Stimulated activated CD4-positive, alpha-beta T cell treated with anti-CD3 and anti-CD28 coated beads, TNF-alpha, amount 100 ng/mL, for 4 hours (primary cell): ENCODE measurements at places on chromosomes 13 and 19.

- no peak for DNase-seq
Measured at GRCh38 chr19:40799558-40800338, 757 bp downstream of the EGLN2 start.

DNA sequence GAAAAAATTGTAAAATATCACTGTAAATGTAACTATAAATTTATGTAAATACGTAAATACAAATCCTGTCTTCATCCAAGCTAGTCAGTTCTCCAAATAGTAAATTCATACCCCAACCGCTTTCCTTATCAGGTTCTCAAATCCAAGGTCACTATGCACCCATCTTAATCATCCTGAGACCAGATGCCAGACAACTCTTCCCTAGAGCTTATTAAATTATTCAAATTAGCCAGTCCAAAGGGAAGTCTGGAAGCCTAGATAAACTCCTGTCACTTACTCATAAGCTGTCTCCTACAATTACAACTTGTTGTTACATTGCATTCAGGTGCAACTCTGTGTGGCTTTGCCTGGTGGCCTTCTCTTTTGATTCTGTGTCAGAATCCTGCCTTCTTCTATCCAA lies 836.1 kb upstream of the PCDH20 start:
- DNase-seq, result no peak

GRCh38 chr13:31022288-31022895 lies 89.9 kb downstream of the TEX26 start:
- DNase-seq, result no peak

DNA sequence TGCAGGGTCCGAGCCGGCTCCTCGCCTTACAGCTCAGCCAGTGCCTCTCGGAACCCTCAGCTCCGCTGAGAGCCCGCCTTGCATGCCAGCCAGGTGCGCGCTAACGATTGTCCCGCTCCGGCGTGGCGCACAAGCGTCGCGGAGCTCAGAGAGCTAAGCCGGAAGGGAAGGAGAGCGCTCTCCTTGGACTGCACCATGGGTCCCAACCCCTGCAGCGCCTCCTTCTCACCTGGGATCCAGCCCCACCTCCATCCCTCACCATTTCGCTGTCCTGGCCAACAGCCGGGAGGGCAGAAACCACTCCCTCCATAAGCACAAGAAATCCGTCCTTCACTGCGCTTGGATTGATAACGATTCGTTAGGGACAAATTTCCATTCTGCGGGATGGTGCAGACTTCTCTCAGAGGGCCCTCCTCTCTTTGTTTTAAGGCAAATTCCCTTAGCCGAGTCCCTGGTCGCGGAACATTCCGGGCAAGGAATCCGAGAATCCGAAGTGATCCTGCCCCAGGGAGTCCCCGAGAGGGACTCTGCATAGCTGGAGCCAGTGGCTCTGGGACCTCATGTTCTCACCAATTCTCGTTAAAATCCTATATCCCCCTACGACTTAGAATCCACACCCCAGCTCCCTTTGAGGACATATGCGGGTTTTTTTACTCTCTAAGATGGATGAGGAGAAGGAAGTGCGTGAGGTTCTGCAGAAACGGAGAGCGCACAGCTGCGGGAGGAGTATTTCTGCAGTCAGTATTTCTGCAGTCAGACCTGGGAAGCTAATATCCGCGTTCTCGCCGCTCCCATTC lies 2.8 kb downstream of the GSX1 start:
- no peak for DNase-seq

DNA sequence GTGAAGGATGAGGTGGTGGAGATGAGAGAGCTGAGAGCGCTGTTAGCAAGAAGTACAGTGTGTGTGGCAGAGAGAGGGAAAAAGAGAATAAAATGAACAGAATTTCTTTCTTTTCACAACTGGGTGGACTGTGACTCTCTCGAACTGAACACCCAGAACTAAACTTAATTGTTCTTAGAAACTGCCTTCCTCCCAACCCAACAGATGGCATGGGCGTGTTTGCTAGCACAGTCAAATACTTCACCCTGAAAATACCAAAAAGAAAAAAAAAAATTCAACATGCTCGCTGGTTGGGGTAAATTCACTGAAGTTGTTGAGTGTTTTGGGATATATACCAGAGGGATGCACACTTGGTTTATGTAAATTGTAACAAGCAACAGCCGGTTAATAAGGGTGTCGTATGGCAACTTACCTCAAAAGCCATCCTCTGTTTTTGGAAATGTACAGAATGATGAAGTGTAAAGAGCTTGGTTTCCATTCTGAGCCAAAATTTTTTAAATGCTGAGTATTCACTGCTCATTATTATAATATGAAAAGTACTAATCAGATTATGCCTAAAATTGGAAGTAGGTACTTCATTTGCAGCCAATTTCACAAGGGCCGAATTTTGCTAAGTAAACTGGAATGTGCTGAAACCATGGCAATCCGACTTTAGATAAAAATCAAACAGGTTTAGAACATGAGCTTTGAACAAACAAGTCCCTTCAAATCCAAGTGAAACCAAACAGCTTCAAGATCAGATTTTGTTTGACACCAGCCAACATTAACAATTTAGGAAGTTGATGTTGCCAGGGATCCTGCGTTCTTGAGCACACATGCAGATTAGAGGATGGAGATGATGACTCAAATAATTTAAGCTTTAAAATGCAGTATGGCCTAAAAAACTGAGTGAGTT lies 115.8 kb downstream of the ZIC5 start:
- no peak for DNase-seq

- no peak for DNase-seq
Measured at GRCh38 chr19:583198-583967, 6.3 kb upstream of the HCN2 start.

GRCh38 chr19:41883463-41883820 lies 458 bp downstream of the ARHGEF1 start:
- DNase-seq, result no peak

- no peak for DNase-seq
Measured at GRCh38 chr19:49567861-49568441, 12.4 kb downstream of the NOSIP start.

DNA sequence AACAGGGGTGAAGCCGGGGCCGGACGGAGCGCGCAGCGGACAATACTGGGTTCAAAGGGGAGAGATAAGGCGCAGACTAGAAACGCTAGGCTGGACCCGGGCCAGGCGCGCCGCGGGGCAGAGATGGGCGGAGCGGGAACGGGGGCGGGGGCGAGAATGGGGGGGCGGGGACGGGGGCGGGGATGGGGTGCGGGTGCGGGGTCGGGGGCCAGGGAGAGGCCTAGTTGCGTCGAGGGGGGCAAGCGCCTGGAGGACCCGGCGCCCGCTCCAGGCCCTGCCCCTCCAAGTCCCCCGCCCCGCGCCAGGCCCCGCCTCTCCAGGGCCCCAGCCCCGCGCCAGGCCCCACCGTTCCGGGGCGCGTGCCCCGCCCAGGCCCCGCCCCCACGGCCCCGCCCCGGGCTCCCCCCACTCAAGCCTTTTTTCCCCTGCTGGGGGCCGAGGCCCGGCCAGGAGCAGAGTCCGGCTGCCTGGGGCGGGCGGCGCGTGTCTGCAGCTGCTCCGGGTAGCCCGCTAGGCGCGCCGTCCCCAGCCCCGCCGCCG lies at the start of gene CERS4:
Gene CERS4, plus strand, starts transcription at position 449 of the 540 bp plus-strand sequence. CDS start 41,707 bp downstream, outside the sequence.
- DNase-seq, result peak; percentile 81

DNA sequence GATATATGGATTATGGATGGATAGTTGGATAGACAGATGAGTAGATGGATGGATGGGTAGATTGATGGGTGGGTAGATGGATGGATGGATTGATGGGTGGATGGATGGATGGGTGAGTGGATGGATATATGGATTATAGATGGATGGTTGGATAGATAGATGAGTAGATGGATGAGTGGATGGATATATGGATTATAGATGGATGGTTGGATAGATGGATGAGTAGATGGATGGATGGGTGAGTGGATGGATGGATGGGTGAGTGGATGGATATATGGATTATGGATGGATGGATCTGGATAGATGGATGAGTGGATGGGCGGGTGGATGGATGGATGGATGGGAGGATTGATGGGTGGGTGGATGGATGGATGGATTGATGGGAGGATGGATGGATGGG lies 36.4 kb upstream of the TNFAIP8L1 start:
- no peak for DNase-seq

DNA sequence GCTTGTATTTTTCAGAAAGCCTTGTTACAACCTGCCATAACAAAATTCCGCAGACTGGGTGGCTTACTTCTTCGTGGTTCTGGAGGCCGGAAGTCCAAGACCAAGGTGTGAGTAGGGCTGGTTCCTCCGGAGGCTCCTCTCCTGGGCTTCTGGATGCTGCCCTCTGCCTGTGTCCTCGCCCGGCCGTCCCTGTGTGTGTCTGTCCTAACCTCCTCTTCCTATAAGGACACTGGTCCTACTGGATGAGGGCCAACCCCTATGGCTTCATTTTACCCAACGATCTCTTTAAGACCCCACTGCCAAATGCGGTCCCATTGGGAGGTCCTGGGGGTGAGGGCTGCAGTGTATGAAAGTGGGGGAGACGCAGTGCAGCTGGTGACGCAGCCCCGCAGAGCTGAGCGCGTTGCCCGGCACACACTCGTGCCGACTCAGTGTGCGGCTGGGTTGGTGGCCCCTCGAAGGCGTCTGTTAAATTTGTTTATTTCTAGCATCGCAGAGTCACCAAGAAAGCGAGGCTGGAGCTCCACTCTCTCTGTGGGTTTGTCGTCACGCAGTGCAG lies 116.7 kb downstream of the SOX1 start:
- DNase-seq, result no peak

- no peak for DNase-seq
Measured at GRCh38 chr19:45351401-45351952, 10.9 kb downstream of the KLC3 start.

GRCh38 chr19:58400316-58400915 lies 5.0 kb downstream of the RNF225 start:
- DNase-seq, result no peak

DNA sequence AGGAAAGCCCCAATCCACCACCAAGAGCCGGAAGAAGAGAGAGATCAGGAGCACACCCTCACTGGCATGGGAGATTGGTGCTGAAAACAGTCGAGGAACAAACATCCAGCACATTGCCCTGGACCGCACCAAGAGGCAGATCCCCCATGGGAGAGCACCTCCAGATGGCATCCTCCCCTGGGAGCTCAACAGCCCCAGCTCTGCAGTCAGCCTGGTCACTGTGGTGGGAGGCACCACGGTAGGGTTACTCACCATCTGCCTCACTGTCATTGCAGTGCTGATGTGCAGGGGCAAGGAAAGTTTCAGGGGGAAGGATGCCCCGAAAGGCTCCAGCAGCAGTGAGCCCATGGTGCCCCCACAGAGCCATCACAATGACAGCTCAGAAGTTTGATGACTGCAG lies 110.2 kb downstream of the STOML3 start:
- DNase-seq, result no peak

DNA sequence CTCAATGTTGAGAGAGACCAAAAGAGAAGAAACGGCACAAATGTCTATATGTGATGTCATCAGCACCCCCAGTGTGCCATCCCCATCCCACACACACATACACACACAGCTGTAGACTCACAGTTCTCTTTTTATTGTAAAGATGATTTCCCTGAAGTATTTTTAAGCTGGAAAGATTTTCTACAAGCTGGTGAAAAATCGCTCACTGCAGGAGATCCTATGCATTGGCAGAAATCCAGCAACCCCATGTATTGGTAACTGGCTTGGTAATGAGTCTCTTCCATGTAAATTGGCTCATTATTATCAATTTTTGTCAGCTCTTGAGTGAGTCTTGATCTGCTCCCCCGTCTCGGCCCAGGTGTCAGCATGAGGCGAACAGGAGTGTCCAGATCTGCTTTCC lies 107.1 kb upstream of the UQCRFS1 start:
- no peak for DNase-seq

DNA sequence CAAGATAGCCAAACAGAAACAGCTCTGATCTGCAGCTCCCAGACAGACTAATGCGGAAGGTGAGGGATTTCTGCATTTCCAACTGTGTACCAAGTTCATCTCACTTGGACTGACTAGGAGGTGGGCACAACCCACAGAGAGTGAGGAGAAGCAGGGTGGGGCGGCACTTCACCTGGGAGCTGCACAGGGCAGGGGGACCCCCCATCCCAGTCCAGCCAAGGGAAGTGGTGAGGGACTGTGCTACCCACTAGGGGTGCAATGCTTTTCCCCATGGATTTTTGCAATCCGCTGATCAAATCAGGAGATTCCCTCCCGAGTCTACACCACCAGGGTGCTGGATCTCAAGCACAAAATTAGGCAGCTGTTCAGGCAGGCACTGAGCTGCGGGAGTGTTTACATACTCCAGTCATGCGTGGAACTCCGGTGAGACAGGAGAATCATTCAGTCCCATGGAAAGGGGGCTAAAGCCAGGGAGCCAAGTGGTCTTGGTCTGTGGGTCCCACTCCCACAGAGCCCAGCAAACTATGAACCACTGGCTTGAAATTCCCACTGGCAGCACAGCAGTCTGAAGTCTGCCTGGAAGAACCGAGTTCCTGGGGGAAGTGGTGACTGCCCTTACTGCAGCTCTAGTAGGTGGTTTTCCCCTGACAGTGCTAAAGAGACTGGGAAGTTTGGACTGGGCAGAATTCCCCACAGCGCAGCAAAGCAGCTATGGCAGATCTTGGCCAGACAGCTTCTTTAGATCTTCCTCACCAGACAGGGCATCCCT lies 85.1 kb upstream of the UFM1 start:
- DNase-seq, result no peak

DNA sequence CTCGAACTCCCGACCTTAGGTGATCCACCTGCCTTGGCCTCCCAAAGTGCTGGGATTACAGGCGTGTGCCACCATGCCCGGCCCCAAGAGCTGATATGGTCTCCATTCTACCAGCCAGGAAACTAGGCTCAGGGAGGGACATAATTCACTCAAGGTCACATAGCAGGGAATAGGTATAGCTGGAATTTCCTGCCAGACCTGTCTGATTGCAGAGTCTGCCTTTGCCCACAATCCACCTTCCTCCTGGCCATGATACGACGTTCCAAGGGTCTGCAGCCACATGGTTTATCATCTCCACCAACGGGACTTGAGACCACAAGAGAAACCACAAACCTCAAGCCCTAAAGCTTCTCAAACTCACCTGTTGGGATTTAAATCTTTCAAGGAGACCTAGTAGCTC lies 32.0 kb downstream of the ZNRF4 start:
- no peak for DNase-seq

DNA sequence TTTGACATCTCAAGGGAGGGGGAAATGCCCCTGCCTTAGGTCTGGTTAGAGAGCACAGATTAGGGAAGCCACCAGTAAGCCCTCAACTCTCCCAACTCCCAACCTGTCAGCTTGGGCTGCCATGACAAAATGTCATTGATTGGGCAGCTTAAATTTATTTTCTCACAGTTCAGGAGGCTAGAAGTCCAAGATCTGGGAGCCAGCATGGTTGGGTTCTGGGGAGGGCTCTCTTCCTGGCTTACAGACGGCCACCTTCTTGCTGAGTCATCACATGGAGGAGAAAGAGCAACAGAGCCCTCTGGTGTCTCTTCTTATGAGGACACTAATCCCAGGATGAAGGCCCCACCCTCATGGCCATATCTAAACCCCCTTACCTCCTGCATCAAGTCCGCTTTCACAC lies 24.2 kb downstream of the C19orf12 start:
- DNase-seq, result no peak
